Hematopoietic multipotent progenitor cell treated with erythropoietin and hydrocortisone succinate and interleukin-3 and kit ligand, for 15 days (in vitro differentiated cells): ENCODE measurements at places on chromosomes 11 and 22.

GRCh38 chr22:20173246-20173645 lies 22.4 kb upstream of the CCDC188 start:
- no peak for DNase-seq

- DNase-seq: no peak
These were observed 733.5 kb downstream of the BRD1 start for GRCh38 chr22:49094151-49094550.

- DNase-seq: no peak
These were observed 57.0 kb downstream of the FLRT1 start for GRCh38 chr11:64092761-64093136.

DNA sequence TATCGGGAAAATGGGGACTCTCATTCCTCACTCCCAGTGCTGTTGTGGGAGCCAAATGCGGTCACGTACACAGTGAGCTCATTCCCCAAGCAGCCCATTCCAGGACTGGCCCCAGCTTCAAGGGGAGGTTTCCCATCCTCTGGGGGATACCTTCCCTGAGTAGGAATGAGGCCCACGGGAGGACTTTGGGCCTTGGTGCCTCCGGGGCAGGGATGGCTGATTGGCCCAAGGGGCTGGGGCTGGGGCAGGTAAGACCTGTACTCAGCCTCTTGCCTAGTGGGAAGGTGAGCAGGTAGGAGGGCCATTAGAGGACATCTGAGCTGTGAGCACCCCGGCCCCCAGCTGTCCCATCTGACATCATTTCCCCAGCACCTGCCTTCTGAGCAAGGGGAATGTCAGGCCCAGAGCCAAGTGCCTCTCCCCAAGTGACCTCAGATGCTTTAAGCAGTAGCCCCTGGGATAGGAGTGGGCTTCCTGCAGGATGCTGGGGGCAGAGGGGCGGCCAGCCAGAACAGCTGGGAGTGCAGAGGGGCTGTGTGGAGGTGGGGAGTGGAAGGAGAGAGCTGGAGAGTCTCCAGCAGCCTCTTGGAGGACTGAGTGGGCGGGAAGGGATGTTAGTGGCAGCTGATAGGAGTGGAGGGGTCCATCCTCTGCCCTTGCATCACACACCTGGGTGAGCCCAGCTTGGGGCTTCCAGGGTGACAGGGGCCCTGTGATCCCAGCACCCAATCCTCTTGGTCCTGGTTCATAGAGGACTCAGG lies 58.4 kb downstream of the CD82 start:
- DNase-seq: no peak

DNA sequence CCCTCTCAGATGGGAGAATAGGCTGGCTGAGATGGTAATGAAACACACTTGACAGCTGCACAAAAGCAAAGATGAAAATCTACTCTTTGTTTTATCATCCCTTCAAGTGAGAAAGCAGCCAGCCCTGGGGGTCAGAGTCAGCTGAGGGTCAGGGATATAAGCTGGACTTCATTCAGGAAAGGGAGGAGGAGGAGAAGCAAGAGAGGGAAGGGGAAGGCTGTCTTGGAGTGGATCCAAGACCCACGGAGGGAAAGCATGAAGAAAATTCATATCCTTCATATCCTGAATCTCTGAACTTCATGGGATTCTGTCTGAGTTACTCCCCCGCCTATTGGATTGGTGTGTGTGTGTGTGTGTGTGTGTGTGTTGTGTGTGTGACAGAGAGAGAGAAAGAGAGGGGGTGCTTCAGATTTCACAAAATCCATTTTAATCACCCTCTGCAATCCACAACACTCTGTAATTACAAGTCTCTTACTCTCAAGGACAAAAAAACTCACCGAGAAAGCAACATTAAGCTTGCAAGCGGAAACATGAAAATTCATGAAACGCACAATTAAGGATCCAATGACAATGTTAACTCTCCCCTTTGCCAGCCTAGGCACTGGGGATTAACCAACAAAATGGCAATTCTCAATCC lies 327.7 kb downstream of the TENM4 start:
- DNase-seq: no peak

GRCh38 chr11:92556431-92556830 lies 331.8 kb downstream of the FAT3 start:
- no peak for DNase-seq

GRCh38 chr22:19891317-19892256 lies 36.9 kb upstream of the GNB1L start:
- no peak for DNase-seq

GRCh38 chr11:31628111-31628510 lies 118.5 kb downstream of the ELP4 start:
- no peak for DNase-seq

DNA sequence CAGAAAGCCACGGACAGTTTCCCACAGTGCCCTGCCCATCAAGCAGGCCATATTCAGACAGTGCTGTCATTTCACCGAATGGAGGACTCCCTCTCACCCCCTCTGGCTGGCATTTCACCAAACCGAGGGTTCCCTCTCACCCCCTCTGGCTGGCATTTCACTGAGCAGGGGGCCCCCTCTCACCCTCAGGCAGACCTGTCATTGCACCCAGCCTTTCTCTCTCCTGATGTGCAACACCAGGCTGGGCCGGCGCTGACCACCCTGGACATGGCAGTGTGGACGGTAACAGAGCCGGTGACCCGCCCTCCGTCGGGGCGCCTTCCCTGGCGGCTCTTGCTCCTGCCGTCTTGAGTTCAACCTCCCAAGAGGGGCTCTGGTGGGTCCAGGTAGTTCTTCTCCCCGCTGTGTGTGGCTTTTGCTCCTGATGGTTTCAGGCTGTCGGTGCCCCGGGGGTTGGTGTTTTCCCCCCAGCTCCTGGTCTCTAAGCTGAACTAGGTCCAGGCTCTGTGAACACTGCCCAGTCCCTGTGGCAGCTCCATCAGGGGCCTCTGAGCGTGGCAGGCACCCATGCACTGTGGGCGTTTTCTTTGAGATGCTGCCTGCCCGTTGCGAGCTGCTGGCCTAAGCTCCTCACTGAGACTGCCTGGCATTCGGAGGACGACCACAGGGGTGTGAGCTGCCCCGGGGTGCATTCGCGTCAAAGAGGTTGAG lies 46.9 kb downstream of the SMIM38 start:
- no peak for DNase-seq

DNA sequence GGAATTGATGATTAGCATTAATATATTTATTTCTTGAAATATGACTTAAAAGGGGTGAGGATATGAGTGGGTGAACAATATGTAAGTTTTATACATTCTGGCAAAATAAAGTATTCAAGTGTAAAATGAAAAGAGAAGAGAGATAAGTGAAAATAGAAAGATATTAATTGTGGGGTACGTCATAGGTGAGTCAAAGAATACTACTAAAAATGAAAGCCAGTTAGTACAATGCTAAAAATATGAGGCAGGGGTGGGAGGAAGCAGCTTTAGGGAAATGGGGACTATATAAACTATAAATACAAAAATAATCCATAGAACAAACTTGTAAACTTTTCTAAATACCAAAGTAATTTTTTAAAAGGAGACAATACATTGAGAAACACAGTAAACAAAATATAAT lies 661.4 kb downstream of the CNTN5 start:
- no peak for DNase-seq

DNA sequence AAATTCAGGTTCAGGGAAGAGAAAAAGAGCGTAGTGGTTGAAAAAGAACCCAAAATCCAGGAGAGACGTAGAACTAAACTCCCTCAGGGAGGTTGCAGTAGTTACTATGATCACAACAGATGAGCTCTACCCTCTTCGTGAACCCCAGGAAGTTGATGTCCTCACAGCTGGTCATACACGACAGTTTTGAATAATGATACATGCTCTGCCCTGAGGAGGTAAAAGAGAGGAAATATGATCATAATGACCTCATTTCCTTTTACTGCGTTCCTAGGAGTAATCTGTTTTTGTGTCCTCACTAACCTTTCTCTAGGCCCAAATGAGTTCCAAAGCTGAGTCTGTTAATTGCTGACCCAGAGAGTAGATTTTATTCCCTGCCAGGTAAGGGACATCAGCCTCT lies 1.3 kb downstream of the PATE2 start:
- DNase-seq: no peak

DNA sequence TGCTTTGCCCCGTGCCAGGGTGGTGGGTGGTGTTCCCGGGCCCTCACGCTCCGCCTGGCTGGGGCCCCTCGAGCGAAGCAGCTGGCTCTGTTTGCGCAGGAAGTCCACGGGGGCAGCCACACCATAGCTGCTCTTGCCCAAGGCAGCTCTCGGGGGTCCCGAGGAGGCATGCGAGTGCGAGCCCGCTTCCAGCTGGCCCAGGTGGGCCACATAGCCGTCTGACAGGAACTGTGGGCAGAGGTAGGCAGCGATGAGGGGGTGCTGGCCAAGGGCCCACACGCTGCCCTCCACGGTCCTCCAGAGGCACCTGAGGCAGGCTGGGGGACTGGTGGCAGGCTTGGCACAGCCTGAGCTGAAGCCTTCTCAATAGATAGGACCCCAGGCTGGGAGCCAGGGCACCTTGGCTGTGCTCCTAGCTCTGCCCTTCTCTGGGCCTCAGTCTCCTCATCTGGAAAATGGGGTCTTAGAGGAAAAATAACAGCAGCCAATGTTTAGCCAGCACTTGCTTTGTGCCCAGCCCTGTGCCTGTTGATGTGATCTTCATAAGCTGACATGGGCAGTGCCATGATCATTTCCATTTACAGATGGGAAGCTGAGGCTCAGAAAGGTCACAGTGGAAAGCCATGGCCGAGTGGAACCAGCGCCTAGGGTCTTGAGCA lies 9.4 kb downstream of the AIP start:
- no peak for DNase-seq

DNA sequence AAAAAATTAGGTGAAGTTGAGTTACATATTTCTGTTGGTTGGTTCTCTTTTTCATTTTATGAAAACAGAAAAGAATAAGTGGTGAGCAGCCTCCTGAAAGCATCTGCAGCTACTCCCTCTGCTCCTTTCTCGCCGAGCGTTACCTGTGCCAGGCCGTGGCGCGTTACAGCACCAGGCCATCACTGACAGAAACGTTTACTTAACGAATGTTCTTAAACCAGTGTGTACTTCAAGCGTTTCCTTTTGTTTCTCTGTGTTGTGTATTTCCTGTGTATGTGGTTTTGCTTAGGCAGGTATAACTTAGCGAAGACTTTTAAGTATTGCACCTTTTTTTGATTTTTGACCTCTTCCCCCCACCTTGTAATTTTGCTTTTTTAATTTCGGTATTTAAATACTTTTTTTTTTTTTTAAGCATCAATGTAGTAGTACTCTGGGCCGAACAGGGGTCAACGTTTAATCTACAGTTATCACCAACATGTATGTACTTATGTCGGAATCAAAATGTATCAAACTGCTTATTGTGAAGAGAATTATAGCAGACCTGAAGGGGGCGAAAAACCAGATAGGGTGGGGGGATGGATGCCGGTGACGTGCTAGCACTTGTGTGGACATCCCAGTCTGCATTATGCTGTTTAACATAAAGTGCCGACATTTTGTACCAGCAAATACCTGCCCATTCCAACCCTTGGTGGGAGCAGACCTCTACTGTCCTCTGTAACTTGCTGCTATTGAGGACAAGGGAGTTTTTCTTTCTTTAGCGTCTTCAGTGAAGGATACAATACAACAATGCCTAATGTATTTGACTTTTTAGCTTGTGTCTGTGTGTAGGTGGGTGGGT lies 21.6 kb upstream of the ADSL start:
- DNase-seq: no peak

- DNase-seq: no peak
These were observed 498.5 kb downstream of the NTM start for GRCh38 chr11:131868629-131869507.

GRCh38 chr11:61778920-61779650 lies 13.3 kb downstream of the TMEM258 start:
- DNase-seq: no peak

GRCh38 chr11:102010776-102011494 lies 36.3 kb upstream of the CFAP300 start:
- no peak for DNase-seq

- no peak for DNase-seq
These were observed 290.7 kb upstream of the MPPED2 start for GRCh38 chr11:30876663-30877396.

DNA sequence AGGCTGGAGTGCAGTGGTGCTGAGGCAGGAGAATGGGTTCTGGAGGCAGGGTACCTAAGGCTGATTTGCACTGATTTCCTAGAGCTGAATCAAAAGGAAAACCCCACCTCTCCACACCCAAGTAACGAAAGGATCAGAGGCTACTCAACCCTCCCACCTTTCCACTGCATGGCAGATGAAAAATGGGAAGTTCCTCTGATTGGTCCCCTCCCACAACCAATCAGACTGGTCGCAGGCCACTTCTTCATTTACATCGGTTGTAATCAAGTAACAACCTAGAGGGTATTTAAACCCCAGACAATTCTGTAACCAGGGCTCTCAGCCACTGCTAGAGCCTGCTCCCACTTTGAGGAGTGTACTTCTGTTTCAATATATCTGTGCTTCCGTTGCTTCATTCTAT lies 18.6 kb upstream of the PARVB start:
- DNase-seq: no peak

GRCh38 chr22:19870153-19871022 lies 15.7 kb upstream of the GNB1L start:
- no peak for DNase-seq

- peak; percentile 50 for DNase-seq
These were observed 26.7 kb downstream of the RRP8 start for GRCh38 chr11:6576471-6577373.

DNA sequence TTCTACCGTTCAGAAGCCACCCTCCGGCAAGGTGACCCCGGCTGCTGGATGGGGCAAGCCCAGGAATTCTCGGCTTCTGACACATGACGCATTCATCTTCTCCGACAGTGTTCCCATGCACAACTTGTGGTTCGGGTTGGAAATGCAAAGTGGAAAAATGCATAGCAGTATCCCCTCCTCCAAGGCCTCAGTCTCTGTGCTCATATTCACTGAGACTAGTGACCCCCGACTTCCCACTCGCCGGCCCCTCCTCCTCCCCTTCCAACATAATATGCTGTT lies 70.0 kb upstream of the NTM start:
- no peak for DNase-seq

DNA sequence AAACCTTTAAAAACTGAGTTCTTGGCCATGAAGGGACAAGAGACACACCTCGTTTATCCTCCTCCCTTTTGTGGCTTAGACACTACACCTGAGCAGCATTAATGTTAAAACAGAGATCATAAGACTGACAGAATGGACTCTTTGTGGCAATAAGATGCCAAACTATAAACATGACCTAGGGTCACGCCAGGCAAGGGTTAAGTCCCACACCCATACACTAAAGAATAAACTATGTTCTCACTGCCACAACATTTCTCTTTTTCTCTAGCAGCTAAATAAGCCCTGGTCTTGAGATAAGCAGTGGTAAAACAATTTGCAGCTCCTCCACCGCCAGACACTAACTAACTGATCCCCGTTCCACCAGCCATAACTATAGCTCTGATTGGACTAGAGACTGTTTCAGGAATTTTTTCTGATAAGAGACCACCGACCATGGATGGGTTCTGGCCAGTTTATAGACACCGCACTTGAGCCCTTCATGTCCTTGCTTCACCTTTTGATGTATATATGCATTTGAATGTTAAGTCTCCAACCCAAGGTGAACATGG lies 4.9 kb upstream of the SLCO2B1 start:
- no peak for DNase-seq

GRCh38 chr11:69390561-69390960 lies 90.9 kb upstream of the LINC01488 start:
- DNase-seq: no peak
